Glutamatergic neuron (in vitro differentiated cells): ENCODE measurements at places on chromosomes 3 and 15. TPM values are rescaled to one million over a fixed set of nuclear protein-coding genes. Genes with fewer than 3 reads are reported as not detected.

DNA sequence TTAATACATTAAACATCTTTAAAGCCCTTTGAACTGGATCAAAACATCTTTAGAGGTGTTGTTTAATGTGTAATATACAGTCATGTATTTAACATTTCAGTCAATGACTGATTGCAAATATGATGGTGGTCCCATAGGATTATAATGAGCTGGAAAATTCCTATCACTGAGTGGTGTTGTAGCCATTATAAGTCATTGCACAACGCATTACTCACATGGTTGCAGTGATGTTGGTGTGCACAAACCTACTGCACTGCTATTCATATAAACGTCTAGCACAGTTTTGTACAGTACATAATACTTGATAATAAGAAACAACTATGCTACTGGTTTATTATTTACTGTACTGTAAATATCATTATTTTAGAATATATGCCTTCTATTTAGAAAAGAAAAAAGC, 75.6 kb downstream of the DTWD1 start:
- no peak for DNase-seq

GRCh38 chr15:73727330-73727976, 25.7 kb downstream of the INSYN1 start:
- DNase-seq: no peak

NOX5 gene
- not detected for total RNA-seq

- DNase-seq: no peak
These were observed 3.9 kb downstream of the CHST2 start for GRCh38 chr3:143123353-143123984.

GRCh38 chr15:89749054-89749453, 2.0 kb downstream of the MESP1 start:
- DNase-seq: no peak

GRCh38 chr15:90046911-90047392, 45.8 kb downstream of the ZNF710 start:
- no peak for DNase-seq

KPNA4 gene
- 61.5 TPM for total RNA-seq

DNA sequence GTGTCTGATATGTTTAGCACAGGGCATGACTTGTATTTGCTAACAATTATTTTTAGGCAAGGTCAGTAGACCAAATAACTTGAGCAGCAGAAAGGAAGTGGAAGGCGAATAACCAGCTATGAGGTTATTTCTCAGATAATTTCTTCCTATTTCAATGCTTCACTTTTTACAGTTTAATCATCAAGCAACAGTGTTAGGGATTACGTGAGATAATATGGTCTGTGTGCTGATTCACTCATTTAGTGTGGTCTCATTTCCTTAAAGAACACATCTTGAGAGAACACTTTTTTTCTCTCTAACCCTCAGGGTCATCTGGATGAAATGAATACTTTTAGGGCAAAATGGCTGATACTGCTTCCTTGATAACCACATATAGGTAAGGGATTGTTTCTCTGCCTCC, 126.0 kb upstream of the CCNL1 start:
- no peak for DNase-seq

GRCh38 chr3:17605032-17605431, 137.4 kb downstream of the TBC1D5 start:
- DNase-seq: no peak

- DNase-seq: no peak
These were observed 14.2 kb upstream of the ULK3 start for GRCh38 chr15:74857082-74857655.

THSD4 gene
- total RNA-seq: 12.3 TPM

GRCh38 chr3:39990532-39990931, 181.1 kb downstream of the MYRIP start:
- DNase-seq: peak; percentile 41

TRPM1 gene
- total RNA-seq: not detected

DNA sequence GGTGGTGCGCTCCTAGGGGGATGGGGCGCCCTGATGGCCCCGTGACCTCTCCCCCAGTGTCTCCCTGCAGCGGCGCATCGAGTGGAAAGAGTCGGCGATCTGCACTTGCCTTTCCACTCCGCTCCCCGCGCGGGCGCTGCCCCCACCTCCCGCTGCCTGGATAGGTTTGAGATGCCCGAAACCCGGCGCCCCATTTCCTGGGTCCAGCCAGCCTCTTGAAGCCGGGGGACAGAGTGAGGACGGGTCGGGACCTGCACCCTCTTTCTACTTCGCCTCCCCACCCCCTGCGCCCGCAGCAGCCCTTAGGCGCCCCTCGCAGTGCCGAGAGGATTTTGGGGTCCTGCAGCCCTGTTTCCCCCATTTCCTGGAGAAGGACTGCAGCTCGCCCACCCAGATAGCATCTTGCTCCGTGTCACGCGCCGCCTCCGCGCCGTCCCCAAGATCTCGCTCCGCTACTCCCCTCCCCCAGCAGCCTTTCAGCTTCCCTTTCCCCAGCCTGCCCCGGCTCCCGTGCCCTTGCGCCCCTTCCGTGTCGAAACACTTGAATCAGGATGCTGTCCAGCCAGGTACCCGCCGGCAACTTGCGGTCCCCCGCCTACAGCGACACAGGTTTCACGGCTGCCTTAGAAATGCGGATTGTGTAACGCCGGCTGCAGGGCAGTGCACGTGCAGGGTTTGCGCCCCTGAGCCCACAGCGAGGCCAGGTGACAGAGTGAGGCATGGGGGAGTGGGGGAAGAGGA, 519 bp downstream of the ABHD6 start:
- DNase-seq: peak; percentile 49

- DNase-seq: peak; percentile 56
These were observed 24.3 kb downstream of the H1-8 start for GRCh38 chr3:129567176-129567705.

DNA sequence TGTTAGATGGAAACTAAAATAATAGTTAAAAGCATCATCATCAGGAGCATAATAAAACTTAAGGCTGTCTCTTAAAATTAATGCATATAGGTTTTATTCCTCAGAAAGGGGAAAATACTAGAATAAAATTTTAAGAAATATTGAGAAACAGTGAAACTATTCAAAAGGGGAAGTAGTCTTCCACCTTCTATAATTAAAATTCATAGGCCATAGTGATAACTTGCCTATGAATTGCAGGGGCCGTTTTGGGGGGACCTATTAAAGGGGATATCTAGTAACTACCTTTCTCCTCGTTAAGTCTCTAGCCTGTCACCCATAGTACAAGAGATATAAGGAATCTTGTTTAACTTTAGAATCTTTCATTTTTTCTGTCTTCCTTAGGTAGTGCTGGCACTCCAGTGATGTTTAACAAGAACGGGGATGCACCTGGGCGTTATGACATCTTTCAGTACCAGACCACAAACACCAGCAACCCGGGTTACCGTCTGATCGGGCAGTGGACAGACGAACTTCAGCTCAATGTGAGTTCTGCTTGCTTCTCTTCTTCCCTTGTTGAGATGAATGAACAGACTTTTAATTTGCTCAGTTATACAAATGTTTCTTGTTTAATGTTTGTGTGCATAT, 600.4 kb downstream of the GRM7 start:
- no peak for DNase-seq

DNASE1L3 gene
- total RNA-seq: 0.96 TPM

ARPP19 gene
- total RNA-seq: 219 TPM

ALDH1A2 gene
- not detected for total RNA-seq

CPNE4 gene
- total RNA-seq: 2.7 TPM

GRCh38 chr15:46034755-46035154, 399.9 kb downstream of the SQOR start:
- no peak for DNase-seq
